Activated B cell treated with CpG ODN at 0.5 μM for 24 hours (primary cell): ENCODE measurements at places on chromosomes 16 and 17. TPM values are rescaled to one million over a fixed set of nuclear protein-coding genes. Genes with fewer than 3 reads are reported as not detected.

- H3K27ac ChIP-seq, result no peak overlapping the region
- DNase-seq, result no peak
- H3K27me3 ChIP-seq, result no peaks in the 10 kb centered on the region
- no peak overlapping the region for H3K4me3 ChIP-seq
Observed at GRCh38 chr17:2885733-2886132, 89.5 kb downstream of the RAP1GAP2 start.

- H3K4me3 ChIP-seq, result no peak overlapping the region
- H3K4me1 ChIP-seq, result peaks cover 33% of the 10 kb centered on the region
- H3K27me3 ChIP-seq, result peaks cover 61% of the 10 kb centered on the region
- no peak overlapping the region for H3K27ac ChIP-seq
- DNase-seq, result peak; percentile 12
Observed at GRCh38 chr17:77839698-77840512, 118.6 kb upstream of the TNRC6C start.

Gene SKA2
- total RNA-seq, result 16.9 and 17.0 TPM in 2 replicates

DNA sequence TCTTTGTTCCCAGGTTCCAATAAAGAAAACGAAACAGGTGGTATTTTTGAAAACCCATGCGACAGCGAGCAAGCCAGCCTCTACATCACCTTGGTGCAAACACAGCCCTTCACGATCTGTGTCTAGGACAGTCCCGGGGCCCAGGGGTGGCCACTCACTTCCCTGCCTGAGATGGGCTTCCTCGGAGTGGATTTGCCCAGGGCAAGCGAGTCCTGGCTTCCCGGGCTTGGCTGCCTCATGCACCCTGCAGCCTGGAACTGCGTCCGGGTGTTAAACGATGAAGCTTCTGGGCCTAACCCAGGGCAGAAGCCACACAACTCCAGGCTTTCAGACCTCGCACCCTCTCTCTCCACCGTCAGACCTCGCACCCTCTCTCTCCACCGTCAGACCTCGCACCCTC lies 66.0 kb downstream of the RPH3AL start:
- no peak for DNase-seq
- H3K27ac ChIP-seq, result no peak overlapping the region
- no peak overlapping the region for H3K4me3 ChIP-seq

DNA sequence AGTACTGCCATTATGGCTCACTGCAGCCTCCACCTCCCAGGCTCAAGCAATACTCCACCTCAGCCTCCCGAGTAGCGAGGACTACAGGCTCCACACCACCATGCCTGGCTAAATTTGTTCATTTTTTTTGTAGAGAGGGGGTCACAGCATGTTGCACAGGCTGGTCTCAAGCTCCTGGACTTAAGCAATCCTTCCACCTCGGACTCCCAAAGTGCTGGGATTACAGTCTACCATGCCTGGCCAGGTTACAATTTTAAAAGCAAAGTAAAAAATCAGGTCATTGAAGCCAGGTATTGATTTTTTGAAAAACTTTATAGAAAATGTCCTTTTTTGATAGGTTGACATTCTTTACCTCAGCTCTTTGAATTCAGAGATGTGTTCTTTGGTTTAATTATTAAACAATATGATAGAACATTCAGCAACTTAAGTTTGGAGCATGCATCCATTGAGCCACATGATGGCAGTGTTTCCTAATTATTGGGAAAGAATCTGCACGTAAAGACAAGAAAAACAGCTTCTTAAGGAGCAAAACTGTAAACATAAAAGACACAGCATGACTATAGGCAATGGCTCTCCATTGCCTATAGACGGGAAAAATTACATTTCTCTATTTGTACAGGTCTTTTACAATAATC lies 1.7 kb upstream of the SLC16A11 start:
- no peak for DNase-seq
- H3K4me3 ChIP-seq, result peak overlapping the region; percentile 81
- H3K4me1 ChIP-seq, result peaks cover 46% of the 10 kb centered on the region
- no peaks in the 10 kb centered on the region for H3K27me3 ChIP-seq
- H3K27ac ChIP-seq, result peak overlapping the region; percentile 86

Gene TMC5
- 0.07 TPM in 1 of 2 replicates, not detected in the other for total RNA-seq
